ENCODE measurements at places on chromosomes 6 and 20.

- no peak for DNase-seq
Observed at GRCh38 chr6:147654103-147654845, 145.8 kb downstream of the SAMD5 start.

- no peak for DNase-seq
Observed at GRCh38 chr6:35727231-35727934, 9.4 kb upstream of the ARMC12 start.

GRCh38 chr20:17029698-17030097 lies 197.1 kb upstream of the PCSK2 start:
- DNase-seq, result no peak

GRCh38 chr20:51221791-51222408 lies 199.0 kb upstream of the KCNG1 start:
- DNase-seq, result no peak
